Left lung (tissue), 14 donors: ENCODE measurements at places on chromosomes 4 and X. TPM values are rescaled to one million over a fixed set of nuclear protein-coding genes. Genes with fewer than 3 reads are reported as not detected.

Gene ANKRD50
- 20.8 TPM for total RNA-seq

Gene CACNA1F
- total RNA-seq, result 0.21 TPM

Gene EBP
- total RNA-seq, result 74.2 TPM

Gene ZNF630
- total RNA-seq, result 4.3 TPM

Gene GAGE1
- not detected for total RNA-seq

DNA sequence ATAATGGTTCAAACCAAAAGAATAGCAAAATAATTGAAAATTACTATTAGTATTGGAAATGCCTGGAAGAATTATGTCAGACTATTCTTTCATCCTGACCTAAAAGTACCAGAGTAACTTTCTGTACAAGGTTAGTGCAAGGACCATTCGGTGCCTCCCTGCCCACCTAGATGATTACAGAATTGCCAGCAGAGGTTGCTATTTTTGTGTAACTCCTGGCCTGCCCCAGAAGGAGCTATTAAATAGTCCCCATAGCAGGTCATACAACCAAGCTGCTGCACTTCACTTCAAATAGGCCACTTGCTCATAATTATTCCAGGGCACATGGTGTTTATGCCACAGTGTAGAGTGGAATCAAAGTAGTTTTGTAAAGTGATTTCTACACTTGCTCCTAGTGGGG lies 831.1 kb upstream of the PABPC4L start:
- H3K4me3 ChIP-seq, result no peak overlapping the region
- no peaks in the 10 kb centered on the region for H3K4me1 ChIP-seq

Gene PTPN13
- 64.0 TPM for total RNA-seq

Gene NXF2B
- total RNA-seq, result not detected

DNA sequence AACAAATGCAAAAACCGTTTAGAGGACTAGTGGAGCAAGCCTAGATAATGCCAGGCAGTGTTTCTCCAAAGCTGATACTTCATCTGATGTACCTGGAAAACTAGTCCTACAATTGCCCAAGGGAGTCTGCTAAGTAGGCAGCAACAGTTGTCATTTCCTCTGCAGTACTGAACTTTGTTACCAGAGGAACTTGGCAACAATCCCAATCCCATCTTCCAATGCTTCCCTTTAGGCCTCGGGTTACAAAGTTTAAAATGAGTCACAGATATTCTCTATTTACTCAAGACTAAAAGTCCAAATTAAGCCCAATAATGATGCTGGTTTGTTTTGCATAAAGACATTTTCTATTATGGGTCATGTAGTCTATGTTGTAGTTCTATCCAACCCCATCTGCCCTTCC lies 120.0 kb upstream of the GLRA2 start:
- no peaks in the 10 kb centered on the region for H3K4me1 ChIP-seq
- H3K27me3 ChIP-seq, result no peaks in the 10 kb centered on the region
- H3K27ac ChIP-seq, result no peak overlapping the region
- DNase-seq, result no peak
- H3K4me3 ChIP-seq, result no peak overlapping the region
- H3K36me3 ChIP-seq, result no peaks in the 10 kb centered on the region

Gene C1QTNF7
- 13.1 TPM for total RNA-seq

Gene ERCC6L
- 1.5 TPM for total RNA-seq

DNA sequence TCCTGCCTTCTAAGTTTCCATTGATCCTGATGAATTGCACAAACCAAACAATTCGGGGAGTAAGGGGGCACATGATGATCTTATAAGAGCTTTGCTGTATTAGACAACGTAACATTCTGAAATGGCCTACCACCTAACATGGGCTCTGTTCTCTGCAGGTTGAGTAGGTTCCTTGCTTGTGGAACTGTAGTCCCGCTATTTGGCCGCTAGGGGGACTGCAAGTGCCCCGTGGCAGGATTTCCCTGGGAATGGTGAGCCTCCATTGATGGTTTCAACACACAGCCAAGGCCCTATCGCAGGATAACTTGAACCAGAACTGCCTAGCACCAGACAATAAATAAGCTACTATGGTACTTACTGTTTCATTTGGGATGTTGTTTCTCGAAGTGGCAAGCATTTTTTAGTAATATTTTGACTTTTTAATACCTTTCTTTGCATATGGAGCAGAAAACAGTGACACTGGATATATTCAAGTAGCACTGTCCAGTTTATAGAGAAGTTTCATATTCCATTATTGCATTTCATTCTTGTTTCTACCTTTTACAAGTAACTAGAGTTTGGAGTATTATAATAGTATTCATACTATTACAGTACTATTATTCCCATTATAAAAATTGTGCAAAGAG lies 11.9 kb downstream of the AR start:
- no peaks in the 10 kb centered on the region for H3K36me3 ChIP-seq
- DNase-seq, result no peak
- H3K4me1 ChIP-seq, result no peaks in the 10 kb centered on the region
- H3K27ac ChIP-seq, result no peak overlapping the region
- H3K27me3 ChIP-seq, result no peaks in the 10 kb centered on the region
- no peak overlapping the region for H3K4me3 ChIP-seq

DNA sequence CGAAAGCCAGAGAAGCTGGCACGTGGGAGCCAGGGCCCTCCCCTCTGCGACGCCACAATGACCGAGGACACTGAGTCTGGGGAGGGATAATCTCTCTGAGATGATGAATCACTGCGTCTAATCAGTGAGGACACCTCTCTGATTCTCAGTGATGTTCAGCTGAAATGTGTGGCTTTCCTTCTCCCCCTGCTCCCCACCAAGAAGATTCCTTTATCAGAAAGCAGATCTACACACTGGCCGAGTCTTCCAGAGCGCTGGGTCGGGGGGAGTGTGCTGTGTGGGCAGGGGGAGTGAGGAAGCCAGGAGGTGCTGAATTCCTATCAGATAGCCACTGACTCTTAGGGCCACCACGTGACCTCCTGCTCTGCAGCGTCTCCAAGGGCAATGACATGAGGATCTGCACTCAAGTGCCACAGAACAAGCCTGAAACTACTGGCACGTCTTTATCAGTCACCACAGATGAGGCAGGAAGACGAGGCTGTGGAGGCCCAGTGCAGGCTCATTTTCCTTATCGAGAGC lies 89.2 kb downstream of the GATB start:
- no peaks in the 10 kb centered on the region for H3K4me1 ChIP-seq
- H3K4me3 ChIP-seq, result no peak overlapping the region
- no peaks in the 10 kb centered on the region for H3K36me3 ChIP-seq
- no peak overlapping the region for H3K27ac ChIP-seq
- no peak for DNase-seq

DNA sequence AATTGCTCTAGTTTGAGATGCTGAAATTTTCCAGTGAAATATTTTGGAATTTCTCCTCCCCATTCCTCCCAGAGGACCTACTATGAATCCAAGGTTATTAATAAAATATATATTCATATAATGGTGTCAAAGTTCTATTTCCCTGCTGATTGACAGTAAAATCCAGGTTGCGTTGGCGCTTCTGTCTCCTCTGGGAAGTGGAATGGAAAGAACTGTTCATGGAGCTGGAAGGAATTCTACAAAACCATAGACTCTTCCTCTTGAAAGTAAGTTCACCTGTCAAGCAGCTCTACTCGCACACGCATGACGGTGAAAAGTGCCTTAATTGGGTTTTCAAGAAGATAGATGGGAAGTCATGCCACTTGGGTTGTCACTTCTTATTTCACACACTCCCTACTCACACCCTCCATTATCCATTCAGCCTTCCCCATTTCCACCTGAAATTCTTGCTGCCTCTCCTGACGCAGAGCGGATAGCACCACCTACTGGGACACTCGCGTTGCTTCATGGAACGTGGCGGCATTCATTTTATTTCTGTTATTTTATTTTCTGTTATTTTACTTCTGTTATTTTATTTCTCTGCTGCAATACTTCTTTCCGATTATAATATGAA lies 351.6 kb downstream of the NLGN4X start:
- no peaks in the 10 kb centered on the region for H3K27me3 ChIP-seq
- no peak overlapping the region for H3K27ac ChIP-seq
- H3K36me3 ChIP-seq, result no peaks in the 10 kb centered on the region
- DNase-seq, result no peak

DNA sequence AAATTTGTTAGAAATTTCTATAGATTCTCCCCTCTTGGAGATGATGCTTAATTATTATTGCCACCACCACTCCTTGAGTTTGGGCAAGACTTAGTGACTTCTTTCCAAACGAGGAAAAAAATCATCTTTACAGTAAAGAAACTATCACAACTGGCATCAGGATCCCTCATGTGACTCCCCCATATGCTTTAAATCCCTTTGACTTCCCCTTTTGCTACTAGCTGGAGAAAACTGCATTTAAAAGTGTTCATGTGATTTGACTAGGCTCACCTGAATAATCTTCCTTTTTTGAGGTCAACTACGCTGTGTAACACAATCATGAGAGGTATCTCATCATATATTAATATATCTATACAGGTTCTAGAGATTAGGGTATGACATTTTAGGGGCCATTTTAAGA lies 30.3 kb upstream of the ENOX2 start:
- no peak overlapping the region for H3K27ac ChIP-seq
- H3K36me3 ChIP-seq, result no peaks in the 10 kb centered on the region
- H3K27me3 ChIP-seq, result no peaks in the 10 kb centered on the region
- H3K4me3 ChIP-seq, result no peak overlapping the region
- DNase-seq, result no peak

DNA sequence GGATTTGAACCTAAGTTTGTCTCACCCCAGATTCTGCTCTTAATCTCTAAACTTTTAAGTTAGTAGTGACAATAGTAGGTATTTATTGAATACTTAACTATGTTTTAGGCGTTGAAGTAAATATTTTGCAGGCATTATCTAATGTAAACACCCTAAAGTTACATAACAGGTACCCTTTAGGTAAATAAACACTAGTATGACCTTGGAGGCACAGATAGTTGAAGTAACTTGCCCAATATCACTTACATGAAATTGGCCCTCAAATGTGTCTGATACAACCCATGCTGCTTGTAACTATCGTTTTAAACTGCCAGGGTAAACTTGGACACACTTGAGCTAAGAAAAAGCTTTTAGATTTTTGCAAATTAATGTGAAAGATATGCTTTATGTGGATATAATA lies 3.0 kb downstream of the HPRT1 start:
- no peak for DNase-seq
- H3K4me1 ChIP-seq, result no peaks in the 10 kb centered on the region
- no peaks in the 10 kb centered on the region for H3K36me3 ChIP-seq
- no peaks in the 10 kb centered on the region for H3K27me3 ChIP-seq
- no peak overlapping the region for H3K4me3 ChIP-seq

DNA sequence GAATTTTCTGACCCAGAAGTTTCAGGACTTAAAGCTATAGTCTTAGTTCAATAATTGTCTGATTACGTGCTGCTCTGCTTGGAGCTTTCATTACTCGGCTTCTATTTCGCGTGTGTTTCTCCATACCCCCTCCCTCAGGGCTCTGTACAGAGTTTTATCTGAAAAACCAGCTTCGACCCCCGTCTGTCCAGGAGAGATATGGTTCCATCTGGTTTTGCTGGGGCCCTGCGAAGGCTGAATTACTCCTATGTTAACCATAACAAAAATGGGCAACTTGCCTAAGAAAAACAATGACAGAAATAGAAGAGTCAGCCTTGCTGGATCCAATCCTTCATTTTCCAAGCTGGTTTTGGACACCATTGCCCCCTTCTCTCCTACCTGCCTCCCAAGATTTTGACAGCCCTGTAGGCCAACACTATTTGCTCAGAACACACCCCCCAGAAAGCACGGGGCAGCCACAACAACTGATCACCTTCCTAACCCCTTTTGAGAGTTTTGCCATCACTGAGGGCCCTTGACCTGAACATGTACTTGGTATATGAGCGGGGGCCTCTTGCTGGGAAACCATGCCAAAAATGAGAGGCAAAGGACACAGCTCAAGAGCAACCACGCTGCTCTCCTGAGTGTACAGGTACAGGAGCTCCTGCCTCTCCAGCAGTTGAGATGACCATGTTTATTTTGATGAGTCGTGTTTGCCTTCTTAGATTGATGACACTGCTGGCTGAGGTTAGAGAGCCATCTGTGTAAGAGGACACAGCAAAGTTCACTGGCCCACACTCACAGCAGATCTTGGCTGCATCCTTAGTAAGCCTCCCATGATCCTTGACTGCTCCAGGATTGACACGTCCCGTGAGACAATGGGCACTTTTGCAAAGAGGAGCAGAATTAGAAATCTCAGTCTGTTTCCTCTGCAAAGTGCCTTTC lies 36.2 kb upstream of the ATP6AP2 start:
- no peaks in the 10 kb centered on the region for H3K27me3 ChIP-seq
- no peaks in the 10 kb centered on the region for H3K4me1 ChIP-seq
- no peak for DNase-seq
- H3K27ac ChIP-seq, result peak overlapping the region; percentile 47
- H3K36me3 ChIP-seq, result no peaks in the 10 kb centered on the region
- H3K4me3 ChIP-seq, result no peak overlapping the region

- DNase-seq, result no peak
- H3K27me3 ChIP-seq, result no peaks in the 10 kb centered on the region
- H3K27ac ChIP-seq, result no peak overlapping the region
- no peak overlapping the region for H3K4me3 ChIP-seq
- H3K36me3 ChIP-seq, result no peaks in the 10 kb centered on the region
- no peaks in the 10 kb centered on the region for H3K4me1 ChIP-seq
Measured at GRCh38 chr4:108940634-108941033, 177.8 kb upstream of the ETNPPL start.

GRCh38 chrX:41192880-41193279 lies 107.6 kb downstream of the USP9X start:
- no peaks in the 10 kb centered on the region for H3K27me3 ChIP-seq
- H3K36me3 ChIP-seq, result peaks cover 47% of the 10 kb centered on the region
- H3K27ac ChIP-seq, result no peak overlapping the region
- no peak overlapping the region for H3K4me3 ChIP-seq
- no peak for DNase-seq
- H3K4me1 ChIP-seq, result no peaks in the 10 kb centered on the region

DNA sequence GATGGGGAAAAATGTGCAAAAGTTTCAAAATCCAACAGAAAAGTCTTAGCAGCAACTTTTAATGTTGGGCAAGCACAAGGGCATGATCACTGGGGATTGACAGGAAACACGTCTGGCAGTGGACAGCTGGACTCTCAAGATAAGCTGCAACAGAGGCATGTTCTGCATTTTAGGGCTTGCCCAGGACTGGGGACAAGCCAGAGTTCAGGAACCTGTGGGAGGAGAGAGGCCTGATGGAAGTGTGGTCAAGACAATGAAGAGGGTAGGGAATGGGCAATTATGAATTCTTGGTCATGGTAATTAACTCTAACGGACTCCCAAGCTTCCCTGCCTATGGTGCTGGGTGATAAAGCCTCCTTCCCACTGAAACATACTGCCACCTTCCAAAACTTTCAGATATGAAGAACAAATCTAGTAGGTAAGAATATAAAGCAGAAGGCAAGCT lies 48.4 kb downstream of the ANXA3 start:
- H3K27me3 ChIP-seq, result no peaks in the 10 kb centered on the region
- no peak for DNase-seq
- H3K4me3 ChIP-seq, result no peak overlapping the region
- no peak overlapping the region for H3K27ac ChIP-seq
- no peaks in the 10 kb centered on the region for H3K4me1 ChIP-seq

DNA sequence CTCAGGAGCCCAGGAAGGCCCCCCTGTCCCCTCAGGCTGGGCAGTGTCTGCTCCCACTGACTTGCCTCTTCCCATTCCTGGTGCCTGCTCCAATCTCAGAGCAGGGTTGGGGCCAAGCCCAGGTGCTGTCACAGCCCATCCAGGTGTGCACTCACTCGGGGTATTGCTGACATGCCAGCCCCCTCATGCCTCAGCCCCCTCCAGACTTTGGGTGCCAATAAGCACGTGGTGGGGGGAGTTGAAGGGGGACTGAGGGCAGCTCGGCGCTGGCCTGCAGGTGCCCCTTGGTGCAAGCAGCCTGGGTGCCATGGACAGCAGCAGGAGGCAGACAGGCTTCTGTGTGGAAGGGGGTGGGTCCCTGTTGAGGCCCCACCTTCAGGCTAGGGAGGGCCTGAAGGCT lies 28.4 kb downstream of the NAA11 start:
- H3K4me3 ChIP-seq, result no peak overlapping the region
- no peaks in the 10 kb centered on the region for H3K36me3 ChIP-seq
- H3K27me3 ChIP-seq, result no peaks in the 10 kb centered on the region
- H3K27ac ChIP-seq, result no peak overlapping the region

Gene ASMT
- not detected for total RNA-seq
